ENCODE measurements at places on chromosomes 2 and 18. TPM values are rescaled to one million over a fixed set of nuclear protein-coding genes. Genes with fewer than 3 reads are reported as not detected.

DNA sequence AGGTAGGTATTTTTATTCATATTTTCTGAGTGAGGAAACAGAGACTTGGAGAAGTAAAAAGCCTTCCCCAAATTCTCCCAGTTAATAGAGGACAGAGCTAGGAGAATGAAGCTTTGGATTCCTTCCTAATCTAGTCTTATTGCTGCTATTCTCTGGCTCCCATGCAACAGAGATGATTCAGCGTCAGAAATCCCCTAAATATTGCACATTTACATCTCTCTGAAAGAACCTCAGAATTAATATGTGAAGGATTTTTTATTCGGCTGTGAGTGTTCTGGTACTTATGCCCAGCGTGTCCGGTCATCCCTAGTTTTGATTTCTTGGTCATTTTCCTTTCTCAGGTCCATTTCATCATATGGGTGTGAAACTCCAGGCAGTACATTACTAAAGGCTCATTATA lies 91.2 kb upstream of the SESTD1 start:
- no peaks in the 10 kb centered on the region for H3K36me3 ChIP-seq
- H3K27ac ChIP-seq = no peak overlapping the region
- DNase-seq = no peak
- H3K4me3 ChIP-seq = no peak overlapping the region
- peaks cover 4% of the 10 kb centered on the region for H3K27me3 ChIP-seq

DNA sequence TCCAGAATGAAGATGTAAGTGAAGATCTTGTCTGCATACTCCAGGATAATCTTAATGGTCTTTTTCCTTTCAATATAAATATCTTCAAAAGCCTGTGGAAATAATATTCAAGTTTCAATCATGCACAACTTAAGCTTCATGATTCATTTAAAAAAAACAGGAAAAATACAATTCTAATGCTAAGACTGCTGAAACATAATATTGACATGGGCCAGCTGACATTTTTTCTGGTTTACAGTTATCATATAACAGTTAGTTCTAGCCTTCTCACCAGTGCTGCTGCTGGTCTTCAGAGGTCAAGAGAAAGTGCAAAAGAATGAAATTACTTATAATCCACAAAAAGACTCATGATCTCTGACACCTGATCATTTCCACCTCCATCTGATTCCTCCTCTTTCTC lies 110.4 kb upstream of the SCN1A start:
- H3K27ac ChIP-seq = no peak overlapping the region
- H3K27me3 ChIP-seq = no peaks in the 10 kb centered on the region
- DNase-seq = no peak
- H3K4me3 ChIP-seq = no peak overlapping the region
- no peaks in the 10 kb centered on the region for H3K36me3 ChIP-seq
- no peaks in the 10 kb centered on the region for H3K4me1 ChIP-seq

- H3K4me3 ChIP-seq = no peak overlapping the region
- no peak overlapping the region for H3K27ac ChIP-seq
- H3K4me1 ChIP-seq = no peaks in the 10 kb centered on the region
Measured at GRCh38 chr18:62976227-62976626, 260.9 kb downstream of the PHLPP1 start.

GRB14 gene
- total RNA-seq = not detected

DNA sequence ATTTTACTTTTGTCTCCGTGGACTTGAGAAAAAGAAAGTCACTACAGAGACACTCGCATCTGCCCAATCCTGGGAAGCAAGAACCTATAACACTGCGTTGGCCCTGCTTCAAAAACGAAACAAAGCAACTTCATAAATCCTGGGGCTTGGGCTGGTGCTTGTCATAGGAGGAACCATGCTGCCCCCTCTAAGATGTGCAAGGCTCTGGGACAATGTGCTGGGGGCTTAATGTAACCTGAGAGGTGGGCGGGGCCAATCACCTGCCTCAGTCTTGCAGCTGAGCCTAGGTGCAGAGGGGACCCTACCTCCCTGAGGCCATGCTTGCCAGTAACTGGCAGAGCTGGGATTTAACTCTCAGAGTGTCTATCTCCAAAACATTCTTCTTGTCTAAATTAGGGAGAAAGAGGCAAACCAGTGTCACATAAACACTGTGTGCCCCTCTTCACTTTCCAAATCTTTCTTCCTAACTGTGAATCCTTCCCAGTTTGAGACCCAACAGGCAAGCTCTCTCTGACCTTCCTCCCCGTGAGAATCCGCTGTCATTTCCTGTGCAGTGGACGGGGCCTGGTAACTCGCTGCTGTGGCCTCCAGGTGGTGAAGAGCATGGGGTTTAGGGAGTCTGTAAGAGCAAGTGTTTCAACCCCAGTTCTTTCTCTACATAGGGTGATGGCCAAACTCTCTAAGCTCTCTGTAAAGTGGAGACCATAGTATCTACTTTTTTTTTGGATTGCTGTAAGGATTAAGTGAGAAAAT lies 115.1 kb downstream of the ACKR3 start:
- no peak overlapping the region for H3K27ac ChIP-seq
- no peak for DNase-seq
- H3K4me1 ChIP-seq = no peaks in the 10 kb centered on the region
- H3K27me3 ChIP-seq = peaks cover 5% of the 10 kb centered on the region

DNA sequence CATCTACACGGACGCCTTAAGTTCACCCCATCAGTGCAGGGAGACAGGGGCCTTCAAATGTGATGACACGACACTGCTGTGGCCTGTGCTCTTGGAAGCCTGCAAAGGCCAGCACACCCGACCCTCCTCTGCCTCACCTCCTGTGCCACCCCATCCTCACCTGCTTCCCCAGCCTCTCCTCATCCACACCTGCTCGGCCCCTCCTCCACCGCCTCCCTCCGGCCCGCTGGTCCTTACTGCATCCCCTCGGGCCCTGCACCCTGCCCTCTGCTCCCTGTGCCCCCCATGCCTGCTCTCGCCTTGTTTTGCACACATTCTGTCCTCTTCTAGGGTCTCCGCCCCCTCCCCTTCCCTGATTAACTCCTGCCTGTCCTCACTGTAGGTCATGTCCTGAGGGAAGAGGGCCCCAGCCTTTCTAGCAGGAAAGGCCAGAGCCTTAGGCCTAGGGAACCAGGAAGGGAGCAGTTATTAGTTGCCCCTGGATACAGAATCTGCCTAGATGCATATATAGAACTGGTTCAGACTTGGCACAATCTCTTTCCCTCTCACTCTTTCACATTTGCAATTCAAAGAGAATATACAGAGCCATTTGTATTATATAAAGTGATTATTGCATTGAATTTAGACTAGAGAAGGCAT lies 39.4 kb downstream of the TRAPPC12 start:
- H3K27me3 ChIP-seq = no peaks in the 10 kb centered on the region
- no peak for DNase-seq
- no peak overlapping the region for H3K4me3 ChIP-seq
- H3K36me3 ChIP-seq = peaks cover 33% of the 10 kb centered on the region
- H3K4me1 ChIP-seq = peaks cover 2% of the 10 kb centered on the region

DNA sequence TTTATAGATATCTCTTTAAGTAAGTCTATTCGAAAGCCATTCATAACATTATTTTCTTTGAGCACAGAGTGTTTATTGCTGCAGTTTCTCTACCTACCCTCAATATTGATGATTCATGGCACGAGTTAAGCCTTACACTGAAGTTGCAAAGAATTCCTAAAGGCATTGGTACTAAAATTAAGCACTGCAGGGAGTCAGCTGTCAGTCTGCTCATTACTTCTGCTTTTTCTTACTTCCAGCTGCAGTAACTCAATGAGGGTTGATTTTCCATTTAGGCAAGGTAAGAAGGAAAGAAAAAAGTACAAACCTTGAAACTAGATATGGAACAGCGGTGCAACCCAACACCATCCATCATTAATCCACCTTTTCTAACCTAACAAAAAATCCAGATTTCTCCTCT lies 65.2 kb downstream of the RNF152 start:
- H3K27me3 ChIP-seq = peaks cover 22% of the 10 kb centered on the region
- no peak for DNase-seq
- no peak overlapping the region for H3K4me3 ChIP-seq
- H3K27ac ChIP-seq = no peak overlapping the region
- H3K4me1 ChIP-seq = no peaks in the 10 kb centered on the region

DNA sequence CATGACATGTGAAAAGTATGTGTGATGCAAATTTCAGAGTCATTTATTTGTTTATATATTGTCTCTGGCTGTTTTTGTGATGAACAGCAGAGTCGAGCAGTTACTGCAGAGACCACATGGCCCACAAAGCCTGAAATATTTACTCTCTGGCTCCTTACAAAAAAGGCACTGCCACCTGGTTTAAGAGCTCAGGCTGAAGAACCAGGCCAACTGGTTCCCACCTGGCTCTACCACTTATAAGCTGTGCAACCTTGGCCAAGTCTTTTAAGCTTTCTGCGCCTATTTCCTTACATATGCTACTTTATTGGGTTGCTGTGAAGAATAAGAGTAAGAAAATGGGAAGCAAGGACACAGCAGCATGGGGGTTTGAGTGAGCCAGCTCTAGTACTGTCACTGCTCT lies 207.6 kb downstream of the L3MBTL4 start:
- no peak overlapping the region for H3K27ac ChIP-seq
- no peak overlapping the region for H3K4me3 ChIP-seq
- no peak for DNase-seq
- no peaks in the 10 kb centered on the region for H3K4me1 ChIP-seq

PRSS56 gene
- not detected for total RNA-seq

GRCh38 chr2:133606616-133607015 lies 38.4 kb upstream of the NCKAP5 start:
- H3K27ac ChIP-seq = no peak overlapping the region
- DNase-seq = no peak
- no peaks in the 10 kb centered on the region for H3K4me1 ChIP-seq
- H3K36me3 ChIP-seq = no peaks in the 10 kb centered on the region
- no peak overlapping the region for H3K4me3 ChIP-seq

GRCh38 chr2:155382776-155383175 lies 684.3 kb downstream of the KCNJ3 start:
- H3K27ac ChIP-seq = no peak overlapping the region
- DNase-seq = no peak
- H3K27me3 ChIP-seq = no peaks in the 10 kb centered on the region
- no peaks in the 10 kb centered on the region for H3K36me3 ChIP-seq
- H3K4me3 ChIP-seq = no peak overlapping the region

DNA sequence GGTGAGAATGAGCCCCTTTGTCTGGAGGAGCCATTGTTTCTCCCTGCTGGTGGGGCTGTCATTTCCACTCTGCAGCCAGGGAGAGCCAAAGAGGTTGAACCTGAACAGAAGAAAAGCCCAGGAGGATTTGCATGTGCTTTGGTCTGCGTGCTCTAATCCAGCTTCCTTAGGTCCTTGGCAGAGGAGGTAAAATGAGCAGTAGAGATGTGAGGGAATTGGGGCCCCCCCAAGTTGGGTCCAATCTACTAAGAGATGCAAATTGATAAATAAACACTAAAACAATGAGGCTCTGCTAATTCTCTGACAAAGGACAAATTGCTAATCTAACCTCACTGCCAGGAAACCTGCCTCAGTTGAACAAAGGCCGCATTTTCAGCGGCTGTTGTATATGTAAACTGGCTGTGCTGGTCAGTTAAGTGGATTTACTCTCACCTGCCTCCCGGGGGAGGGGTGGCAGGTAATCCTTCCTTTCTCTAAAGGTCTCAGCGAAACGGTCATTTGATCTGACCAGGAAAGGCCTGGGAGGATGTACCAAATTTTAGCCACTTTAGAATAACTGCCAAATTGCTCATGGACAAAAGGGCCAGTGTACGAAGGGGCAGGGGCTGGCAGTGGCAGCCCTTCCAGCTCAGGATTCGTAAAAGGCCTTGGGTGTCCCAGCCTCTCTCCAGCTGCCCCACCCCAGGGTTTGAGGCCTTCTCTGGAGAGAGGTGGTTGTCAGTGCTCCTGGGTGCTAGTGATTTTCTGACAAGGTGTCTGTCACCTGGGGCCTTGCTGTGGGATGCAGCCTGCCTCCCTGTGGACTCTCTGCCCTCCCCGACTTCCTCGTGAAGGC lies 193.6 kb downstream of the MIB1 start:
- H3K27me3 ChIP-seq = no peaks in the 10 kb centered on the region
- H3K4me1 ChIP-seq = no peaks in the 10 kb centered on the region
- no peak overlapping the region for H3K4me3 ChIP-seq
- no peak for DNase-seq
- no peak overlapping the region for H3K27ac ChIP-seq
- H3K36me3 ChIP-seq = no peaks in the 10 kb centered on the region

DNA sequence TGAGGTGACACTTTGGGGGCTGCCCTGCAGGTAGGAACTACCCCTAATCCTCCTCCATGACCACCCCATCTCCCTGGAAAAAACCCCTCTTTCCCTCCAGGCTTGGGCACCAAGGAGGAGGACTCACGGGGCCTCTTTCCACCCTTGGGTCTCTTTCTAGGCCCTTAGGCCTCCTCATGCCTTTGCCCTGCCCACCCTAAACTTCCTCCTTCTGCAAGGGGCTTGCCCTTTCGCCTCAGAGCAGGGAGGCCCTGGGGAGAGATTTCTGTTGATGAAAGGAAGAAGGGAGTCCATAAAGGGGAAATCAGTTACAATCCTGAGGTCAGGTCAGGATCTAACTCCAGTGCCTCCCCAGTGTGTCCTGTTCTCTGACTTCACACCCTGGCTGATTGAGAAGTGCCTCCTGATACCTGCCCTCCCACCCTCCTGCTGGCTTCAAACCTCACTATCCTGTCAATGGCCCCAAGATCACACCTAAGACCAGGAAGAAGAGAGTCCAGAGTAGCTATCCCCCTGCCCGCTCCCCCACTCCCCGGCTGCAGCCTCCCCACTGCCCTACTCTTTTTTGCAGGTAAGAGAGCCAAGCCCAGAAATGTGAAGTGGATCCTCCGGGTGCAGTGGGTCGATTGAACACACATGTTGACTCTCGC lies 16.7 kb upstream of the TNS1 start:
- no peak for DNase-seq
- no peak overlapping the region for H3K27ac ChIP-seq
- H3K4me3 ChIP-seq = no peak overlapping the region
- H3K27me3 ChIP-seq = peaks cover 2% of the 10 kb centered on the region

GRCh38 chr2:181314551-181314950 lies 142.6 kb upstream of the ITGA4 start:
- H3K36me3 ChIP-seq = no peaks in the 10 kb centered on the region
- peak overlapping the region; percentile 69 for H3K27ac ChIP-seq
- H3K4me3 ChIP-seq = peak overlapping the region; percentile 83
- H3K27me3 ChIP-seq = no peaks in the 10 kb centered on the region

- peaks cover 15% of the 10 kb centered on the region for H3K36me3 ChIP-seq
- peak overlapping the region; percentile 100 for H3K27ac ChIP-seq
- DNase-seq = peak; percentile 85
- H3K4me3 ChIP-seq = peak overlapping the region; percentile 100
Measured at GRCh38 chr2:26245231-26245732, 543 bp downstream of the HADHB start.
